Muscle of back (tissue), 13 donors: ENCODE measurements at places on chromosomes 16 and 17.
A peak's percentile ranks its signal among the peaks of the same experiment; 100 is the strongest.

GRCh38 chr17:29838961-29839360, 91.1 kb downstream of the SSH2 start:
- no peak for DNase-seq

GRCh38 chr16:78325468-78326352, 226.3 kb downstream of the WWOX start:
- no peak for DNase-seq

- DNase-seq = no peak
Measured at GRCh38 chr16:86078121-86078600, 179.2 kb downstream of the IRF8 start.

GRCh38 chr17:51120357-51120738, 320 bp downstream of the SPAG9 start:
- peak; percentile 15 for DNase-seq

GRCh38 chr16:59356709-59357108, 622.6 kb upstream of the GOT2 start:
- no peak for DNase-seq

DNA sequence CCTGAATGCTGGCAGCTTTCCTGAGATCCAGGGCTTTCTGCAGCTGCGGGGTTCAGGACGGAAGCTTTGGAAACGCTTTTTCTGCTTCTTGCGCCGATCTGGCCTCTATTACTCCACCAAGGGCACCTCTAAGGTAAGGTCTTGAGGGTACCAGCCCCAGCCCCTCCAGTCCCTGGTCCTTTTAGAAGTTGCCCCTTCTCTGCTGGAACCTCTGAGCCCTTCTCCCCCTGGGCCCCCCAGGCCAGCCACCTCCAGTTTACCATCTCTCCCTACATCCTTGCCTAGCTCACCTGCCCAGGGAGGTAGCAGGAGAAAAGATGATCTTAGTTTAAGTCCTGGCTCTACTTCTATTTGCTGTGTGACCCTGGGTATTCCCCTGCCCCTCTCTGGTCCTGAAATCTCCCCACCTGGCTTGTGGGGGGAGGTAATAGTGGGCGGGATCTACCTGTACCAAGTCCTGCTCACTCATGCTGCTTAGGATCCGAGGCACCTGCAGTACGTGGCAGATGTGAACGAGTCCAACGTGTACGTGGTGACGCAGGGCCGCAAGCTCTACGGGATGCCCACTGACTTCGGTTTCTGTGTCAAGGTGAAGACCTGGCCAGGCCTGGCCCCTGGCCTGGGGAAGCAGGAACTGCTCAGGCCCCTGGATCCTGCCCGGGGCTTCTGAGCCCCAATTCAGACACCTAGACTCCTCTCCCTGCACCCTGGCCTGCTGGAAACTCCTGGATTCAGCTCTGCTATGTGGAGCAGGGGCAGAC, 6.5 kb downstream of the GRB7 start:
- DNase-seq = no peak

- peak; percentile 70 for DNase-seq
Measured at GRCh38 chr17:81923302-81924260, 4.0 kb downstream of the MAFG start.

GRCh38 chr17:29368926-29369325, 21.2 kb upstream of the TAOK1 start:
- DNase-seq = no peak

DNA sequence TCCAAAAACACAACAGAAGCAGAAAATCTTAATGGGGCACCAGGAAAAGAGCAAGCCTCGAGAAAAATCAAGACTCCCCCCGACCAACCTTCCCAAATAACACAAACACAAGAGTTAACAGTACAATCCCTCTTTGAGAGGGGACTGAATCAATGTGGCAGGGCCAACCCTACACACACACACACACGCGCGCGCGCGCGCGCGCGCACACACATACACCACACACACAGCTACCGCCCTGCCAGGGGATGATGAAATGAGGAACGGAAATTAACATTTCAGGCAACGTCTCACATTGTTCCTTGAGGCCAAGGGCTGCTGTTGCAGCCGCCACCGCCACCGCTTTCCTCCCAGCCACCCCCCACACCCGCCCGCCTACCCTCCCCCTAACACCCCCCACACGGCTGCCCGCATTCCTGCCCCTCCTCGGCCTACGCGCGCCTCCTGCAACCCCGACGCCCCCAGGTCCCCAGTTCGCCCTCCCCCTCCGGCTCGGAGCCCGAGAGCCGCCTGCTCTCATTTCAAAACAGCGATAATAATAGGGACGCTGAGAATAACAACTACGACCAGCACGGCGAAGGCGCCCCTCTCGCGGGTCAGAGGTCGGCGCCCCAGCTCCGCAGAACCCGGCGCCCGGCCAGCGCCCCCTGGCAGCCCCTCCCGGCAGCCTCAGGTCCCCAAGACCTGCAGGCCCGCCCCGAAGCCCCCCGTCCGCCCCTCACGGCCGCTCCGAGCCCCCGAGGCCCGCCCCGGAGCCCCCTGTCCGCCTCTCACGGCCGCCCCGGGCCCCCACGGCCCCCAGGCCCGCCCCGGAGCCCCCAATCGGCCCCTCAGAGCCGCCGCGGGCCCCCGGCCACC, 1.1 kb downstream of the ANKRD11 start:
- DNase-seq = peak; percentile 95

- DNase-seq = no peak
Measured at GRCh38 chr16:29808219-29808900, 2.0 kb downstream of the MAZ start.

- DNase-seq = no peak
Measured at GRCh38 chr17:51352798-51353197, 92.5 kb downstream of the UTP18 start.

- no peak for DNase-seq
Measured at GRCh38 chr17:61398721-61399130, 917 bp upstream of the TBX2 start.

DNA sequence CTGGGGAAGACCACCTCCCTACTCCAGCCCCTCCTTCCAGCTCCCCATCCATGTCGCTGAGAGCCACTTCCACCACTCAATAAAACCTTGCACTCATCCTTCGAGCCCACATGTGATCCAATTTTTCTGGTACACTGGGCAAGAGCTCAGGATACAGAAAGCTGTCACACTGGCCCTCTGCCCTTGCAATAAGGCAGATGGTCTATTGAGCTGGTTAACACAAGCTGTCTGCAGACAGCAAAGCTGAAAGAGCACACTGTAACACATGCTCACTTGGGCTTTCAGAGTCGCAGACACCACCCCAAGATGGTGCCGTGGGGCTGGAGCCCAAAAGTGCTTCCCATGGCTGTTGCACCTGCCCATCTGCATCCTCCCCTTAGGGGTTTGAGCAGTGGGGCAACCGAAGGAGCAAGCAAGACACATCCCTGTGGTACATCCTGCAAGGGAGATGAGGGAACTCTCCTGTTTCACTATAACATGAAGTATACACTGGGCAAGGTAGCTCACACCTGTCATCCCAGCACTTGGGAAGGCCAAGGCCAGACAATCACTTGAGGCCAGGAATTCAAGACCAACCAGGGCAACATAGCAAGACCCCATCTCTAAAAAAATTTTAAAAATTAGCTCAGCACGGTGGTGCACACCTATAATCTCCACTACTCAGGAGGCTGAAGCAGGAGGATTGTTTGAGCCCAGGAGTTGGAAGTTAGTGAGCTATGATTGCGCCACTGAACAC, 52.8 kb upstream of the C17orf78 start:
- no peak for DNase-seq

GRCh38 chr17:2854143-2855055, 58.2 kb downstream of the RAP1GAP2 start:
- DNase-seq = no peak

- DNase-seq = peak; percentile 21
Measured at GRCh38 chr16:22977294-22977697, 163.3 kb downstream of the HS3ST2 start.

GRCh38 chr16:65278874-65279273, 157.0 kb upstream of the CDH11 start:
- DNase-seq = no peak
